ENCODE measurements at places on chromosomes 3 and 15.
A peak's percentile ranks its signal among the peaks of the same experiment; 100 is the strongest.

GRCh38 chr15:28986726-28987125 lies 101.0 kb downstream of the APBA2 start:
- DNase-seq, result no peak

DNA sequence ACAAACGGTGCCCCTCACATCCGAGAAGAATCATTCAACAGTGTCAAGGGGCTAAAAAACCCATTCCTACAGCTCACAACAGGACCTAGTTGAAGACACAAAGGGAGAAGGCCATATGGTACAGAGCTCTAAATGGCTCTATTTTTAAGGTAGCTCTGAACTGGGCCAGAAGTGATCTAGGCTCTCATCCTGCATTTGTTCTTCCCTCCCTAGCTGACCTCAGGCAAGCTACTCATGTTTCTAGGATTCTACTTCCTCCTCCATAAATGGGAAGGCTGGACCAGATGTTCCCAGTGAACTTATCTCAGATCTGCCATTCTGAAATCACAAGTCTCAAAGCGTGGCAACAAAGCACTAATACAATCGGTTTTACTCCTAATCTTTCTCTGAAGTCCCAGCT lies 62.3 kb downstream of the CPNE4 start:
- DNase-seq, result no peak

- no peak for DNase-seq
Observed at GRCh38 chr3:132556508-132557159, 40.4 kb upstream of the ACKR4 start.

GRCh38 chr3:129892857-129893580 lies 492 bp downstream of the TMCC1 start:
- DNase-seq, result peak; percentile 79

GRCh38 chr3:24067483-24067882 lies 122.4 kb downstream of the NR1D2 start:
- no peak for DNase-seq

- DNase-seq, result no peak
Observed at GRCh38 chr15:67808821-67809220, 16.5 kb upstream of the SKOR1 start.

- no peak for DNase-seq
Observed at GRCh38 chr15:69253156-69253555, 45.6 kb upstream of the PAQR5 start.

- DNase-seq, result no peak
Observed at GRCh38 chr3:35505181-35505580, 134.1 kb upstream of the ARPP21 start.

DNA sequence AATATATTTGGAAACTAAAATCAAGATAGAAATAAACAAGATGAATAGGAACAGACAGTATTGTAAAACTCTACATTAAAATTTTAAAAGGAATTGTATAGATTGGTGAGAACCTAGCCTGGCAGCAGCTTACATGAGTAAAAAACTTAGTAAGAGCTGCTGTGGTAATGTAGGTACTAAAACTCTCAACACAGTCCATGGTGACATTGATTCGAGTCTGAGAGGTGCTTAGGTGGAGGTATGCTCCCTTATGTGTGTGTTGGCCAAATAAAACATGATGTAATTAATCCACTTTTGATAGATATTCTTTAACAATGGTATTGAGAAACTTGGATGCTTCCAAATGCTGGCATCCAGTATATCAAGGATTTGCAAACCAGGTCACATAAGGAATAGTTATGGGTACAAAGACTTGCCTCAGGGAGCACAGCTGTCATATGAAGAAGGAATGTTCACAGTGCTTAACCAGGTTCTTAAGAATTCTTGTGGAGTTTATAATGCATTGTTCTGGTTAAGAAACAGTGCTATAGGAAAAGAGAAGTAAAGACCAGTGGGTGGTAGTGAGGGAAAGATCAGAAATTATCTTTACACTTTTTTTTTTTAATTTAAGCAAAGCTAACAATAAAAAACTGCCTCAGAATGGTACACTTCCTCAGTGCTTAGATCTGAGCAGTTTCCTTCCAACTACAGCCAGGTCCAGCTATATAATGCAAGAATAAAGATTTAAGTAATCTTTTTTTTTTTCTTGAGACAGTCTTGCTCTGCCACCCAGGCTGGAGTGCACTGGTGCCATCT lies 24.6 kb upstream of the IL20RB start:
- DNase-seq, result no peak

DNA sequence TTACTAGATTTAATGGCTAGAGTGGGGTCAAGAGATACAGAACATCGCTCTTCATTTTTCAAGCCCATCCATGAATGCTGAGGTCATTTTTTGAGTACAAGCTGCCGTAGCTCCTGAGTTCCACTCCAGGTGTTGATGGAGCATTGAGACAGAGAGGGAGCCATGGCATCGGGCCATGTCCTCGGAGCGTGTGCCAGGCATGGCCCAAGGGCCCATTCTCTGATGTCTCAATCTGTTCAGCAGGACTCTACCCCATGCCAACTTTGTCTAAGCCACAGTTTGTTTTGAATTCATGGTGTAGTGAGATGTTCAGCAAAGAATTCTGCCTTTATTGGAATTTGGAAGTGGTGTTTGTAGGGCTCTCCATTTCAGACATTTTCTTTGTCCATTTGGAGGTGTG lies 110.5 kb upstream of the ADAMTS9 start:
- no peak for DNase-seq

DNA sequence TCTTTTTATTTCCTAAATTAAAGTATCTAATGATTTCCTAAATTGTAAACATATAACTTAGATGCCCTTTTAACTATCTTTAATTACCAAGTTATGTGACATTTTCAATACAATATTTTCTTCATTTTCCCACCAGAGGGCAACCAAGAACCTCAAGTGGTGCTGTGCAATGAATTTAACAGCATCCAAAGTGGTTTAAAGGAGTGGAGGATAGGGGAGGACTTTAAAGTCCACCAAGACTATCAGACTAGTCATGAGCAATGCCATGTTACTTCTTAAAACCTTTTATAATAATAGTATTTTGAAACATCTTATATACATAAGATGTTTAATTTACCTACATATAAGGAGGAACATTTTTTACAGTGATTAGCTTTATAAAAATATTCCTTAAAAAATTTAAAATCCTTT lies 74.4 kb downstream of the DLG1 start:
- peak; percentile 53 for DNase-seq

Measured in common myeloid progenitor, CD34-positive (primary cell).